ENCODE measurements at places on chromosomes 1 and 21.

GRCh38 chr1:68590473-68590872 is 93.6 kb upstream of the DEPDC1 start:
- DNase-seq: no peak

DNA sequence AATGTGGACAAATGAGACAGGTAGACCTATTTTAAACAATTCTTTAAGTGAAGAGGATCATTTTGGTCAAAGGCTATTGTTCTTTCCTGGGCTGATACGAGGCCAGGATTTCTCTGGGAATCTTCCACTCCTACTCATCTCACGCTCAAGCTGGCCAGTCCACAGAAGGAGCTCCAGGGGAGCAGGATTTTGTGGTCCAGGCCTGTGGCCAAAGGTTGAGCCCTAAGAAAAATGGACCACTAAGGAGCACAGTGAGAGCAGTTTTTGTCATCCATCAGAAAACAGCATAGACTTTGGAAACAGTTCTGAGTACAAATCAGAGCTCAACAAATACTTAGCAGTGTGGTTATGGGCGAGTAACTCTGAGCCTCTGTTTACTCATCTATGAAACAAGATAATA is 260.2 kb upstream of the RUNX1 start:
- no peak for DNase-seq

DNA sequence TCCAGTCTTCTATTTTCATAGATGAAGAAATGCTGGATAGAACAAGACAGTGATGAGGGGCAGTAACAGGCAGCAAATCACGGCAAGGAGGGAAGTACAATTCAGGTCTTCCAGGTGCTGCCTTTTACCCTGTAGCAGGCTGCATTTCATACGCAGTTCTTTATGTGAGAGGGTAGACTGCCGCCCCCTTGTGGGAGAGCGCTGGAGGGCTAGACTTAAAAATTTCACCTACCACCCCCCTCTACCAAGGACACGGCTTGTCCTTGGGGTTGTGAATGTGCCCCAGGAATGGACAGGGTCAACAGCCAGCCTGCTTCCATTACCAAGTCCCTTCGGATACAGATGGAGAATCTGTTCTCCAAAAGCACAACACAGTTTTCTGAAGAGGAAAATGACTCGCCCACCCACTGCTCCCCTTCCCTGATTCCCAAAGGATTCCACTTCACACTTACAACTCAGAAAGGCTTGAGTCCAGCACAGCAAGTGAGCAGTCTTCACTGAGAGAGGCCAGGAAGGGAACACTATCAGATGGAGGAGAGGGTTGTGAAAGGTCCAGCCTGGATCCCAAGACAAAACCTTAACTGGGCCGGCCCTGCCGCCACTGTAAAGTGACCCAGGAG is 7.4 kb downstream of the WDR77 start:
- no peak for DNase-seq

DNA sequence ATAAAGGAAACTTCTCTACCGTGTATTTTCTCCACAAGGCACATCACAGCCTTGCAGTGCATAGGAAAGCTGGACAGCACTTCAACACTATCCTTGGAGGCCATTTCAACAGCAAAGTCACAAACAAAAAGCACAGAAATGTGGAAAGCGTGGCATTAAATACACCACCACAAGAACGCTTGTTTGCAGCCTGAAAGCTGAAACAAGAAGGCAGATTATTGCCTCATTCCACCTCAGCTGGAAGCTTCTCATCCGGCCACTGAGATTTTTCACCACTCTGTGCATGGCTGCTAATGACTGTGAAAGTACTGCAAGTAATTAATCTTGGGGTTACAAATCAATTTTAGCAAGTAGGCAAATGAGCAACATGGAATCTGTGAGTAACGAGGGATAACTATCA is 50.9 kb upstream of the GALNT2 start:
- no peak for DNase-seq
